ENCODE measurements at places on chromosomes 6 and 20. TPM values are rescaled to one million over a fixed set of nuclear protein-coding genes. Genes with fewer than 3 reads are reported as not detected.

Gene ZNF341
- 2.9 TPM for polyA plus RNA-seq

Gene CRISP3
- polyA plus RNA-seq, result not detected

Gene PROKR2
- not detected for polyA plus RNA-seq

Gene FNDC11
- 0.60 TPM for polyA plus RNA-seq

Gene TNXB
- polyA plus RNA-seq, result 0.16 TPM

Gene MYCT1
- polyA plus RNA-seq, result not detected

Gene MCHR2
- polyA plus RNA-seq, result not detected

Gene HDDC2
- 95.7 TPM for polyA plus RNA-seq

Gene CYP39A1
- 0.65 TPM for polyA plus RNA-seq

Gene PTPRT
- polyA plus RNA-seq, result not detected

DNA sequence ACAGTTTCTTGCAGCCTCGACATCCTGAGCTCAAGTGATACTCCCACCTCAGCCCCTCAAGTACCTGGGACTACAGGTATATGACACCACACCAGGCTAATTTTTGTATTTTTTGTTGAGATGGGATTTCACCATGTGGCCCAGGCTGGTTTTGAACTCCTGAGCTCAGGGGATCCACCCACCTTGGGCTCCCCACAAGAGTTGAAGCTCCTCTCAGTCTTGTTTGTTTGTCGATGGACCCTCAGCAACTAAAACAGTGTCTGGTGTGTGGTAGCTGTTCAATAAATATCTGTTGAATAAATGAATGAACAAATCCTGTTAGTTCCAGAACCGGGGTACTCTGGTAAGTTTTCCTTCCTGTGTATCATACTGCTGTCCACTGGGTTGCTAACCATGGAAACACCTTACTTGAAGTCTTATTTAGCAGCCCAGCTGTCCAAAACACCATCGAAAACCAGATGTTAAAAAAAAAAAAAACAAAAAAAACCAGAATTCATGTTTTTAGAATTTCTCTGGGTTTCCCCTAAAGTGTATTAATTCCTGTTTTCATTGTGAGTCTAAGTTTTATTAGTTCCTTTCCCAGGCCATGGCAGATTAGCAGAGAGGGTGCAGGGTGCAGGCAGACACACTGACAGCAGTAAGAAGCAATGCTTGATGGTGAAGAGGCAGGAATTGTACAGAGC is 7.8 kb upstream of the EZR start:
- no peak for DNase-seq

DNA sequence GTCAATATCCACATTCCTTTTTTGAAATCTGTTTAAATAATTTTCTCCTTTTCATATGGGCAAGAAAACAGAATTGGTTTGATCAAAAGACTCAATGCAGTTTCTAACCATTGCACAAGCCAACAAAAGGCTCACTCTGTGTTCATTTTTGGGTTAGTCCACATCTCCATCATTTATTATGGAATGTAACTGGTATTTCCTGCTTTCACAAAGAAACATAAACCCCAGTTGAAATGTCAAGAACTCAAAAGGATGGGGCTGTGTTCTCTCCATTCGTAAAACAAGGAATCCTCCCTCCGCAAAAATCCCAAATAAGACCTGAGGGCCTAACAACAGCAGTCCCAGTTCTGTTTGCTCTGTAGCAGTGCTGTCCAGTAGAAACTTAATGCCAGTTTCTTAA is 420.9 kb downstream of the GJA1 start:
- no peak for DNase-seq

- peak; percentile 41 for DNase-seq
Observed at GRCh38 chr6:137271245-137272183, 52.3 kb upstream of the IFNGR1 start.

DNA sequence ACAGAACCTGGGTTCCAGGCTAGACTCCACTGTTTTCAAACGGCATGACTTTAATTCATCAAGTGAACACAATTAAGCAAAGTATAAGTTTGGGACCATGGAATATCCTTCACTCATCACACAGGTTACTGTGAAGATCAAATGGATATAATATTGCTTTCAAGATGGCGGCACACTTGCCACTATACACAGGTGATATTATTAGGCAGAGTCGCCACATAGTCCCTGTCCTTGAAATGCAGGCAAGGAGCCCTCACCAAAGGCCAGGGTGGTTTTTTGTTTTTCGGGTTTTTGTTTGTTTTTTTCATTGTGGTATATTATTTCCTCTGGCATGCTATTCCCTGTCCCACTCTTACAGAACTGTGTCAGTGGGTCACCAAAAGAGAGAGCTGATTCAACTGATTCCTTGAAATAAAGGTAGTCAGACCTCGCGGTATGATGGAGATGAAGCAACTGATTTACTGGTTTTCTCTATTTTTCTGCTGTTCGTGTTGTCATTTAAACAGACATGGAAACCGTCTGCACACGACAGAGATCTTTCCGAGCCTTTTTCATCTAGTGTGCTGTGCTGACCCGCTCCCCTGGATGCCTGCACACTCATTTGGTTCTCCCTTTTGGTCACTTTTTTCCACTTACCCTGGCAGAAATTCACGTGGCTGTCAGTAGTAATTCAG is 29.7 kb downstream of the MYB start:
- no peak for DNase-seq

DNA sequence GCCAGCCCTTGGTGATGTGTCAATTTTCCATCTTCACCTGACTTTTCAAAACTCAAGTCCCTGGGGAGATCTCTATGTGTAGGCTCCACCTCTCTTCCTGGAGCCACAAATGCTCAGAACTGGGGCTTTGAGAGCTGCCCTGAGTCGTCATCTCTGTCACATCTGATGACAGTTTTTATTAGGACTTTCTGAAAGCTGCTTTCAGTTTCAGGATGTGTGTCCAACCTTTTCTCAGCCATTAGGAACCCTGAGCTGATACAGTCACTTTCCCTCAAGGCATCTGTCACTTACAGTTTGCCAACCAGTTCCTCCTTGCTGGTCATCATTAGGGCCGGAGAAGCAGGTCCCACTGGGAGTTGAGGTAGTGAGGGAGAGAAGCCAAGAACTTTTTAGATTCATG is 365.9 kb upstream of the CHD6 start:
- no peak for DNase-seq

DNA sequence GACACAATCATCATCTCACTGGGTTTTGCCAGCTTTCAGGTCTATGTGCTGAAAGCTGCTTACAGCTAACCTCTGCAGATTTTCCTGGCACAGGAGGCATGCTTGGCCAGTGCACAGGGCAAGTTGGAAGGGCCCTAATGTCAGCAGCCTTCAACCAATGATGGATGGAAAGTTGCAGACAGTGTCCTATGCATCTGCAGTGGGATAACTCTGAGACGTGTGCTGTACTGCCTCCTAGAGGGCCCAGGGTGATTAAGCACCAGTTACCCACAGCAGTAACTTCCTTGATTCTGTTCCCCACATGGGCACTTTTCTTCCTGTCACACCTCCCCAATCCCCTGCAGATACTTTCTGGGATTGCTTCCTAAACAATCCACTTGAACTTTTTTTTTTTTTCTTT is 38.6 kb downstream of the OVOL2 start:
- no peak for DNase-seq

- no peak for DNase-seq
Observed at GRCh38 chr6:168638468-168639271, 197.7 kb downstream of the SMOC2 start.

DNA sequence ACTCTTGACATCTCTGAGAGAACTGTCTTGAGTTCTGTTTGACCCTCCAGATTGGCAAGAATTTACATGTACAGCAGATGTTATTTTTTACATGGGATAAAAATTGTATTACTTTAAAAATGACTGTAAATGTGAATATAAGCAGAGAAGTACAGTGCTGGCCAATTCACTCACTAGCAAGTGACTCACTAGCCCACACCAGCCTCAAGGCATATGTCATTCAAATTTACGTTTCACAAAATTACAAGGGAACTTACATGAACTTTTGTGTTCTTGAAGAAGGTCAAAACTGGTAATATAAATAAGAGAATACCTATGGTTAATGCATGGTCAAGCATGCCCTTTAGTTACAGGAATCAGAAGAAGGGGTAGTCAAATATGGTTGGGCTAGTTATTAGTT is 54.0 kb upstream of the HMGCLL1 start:
- peak; percentile 62 for DNase-seq

DNA sequence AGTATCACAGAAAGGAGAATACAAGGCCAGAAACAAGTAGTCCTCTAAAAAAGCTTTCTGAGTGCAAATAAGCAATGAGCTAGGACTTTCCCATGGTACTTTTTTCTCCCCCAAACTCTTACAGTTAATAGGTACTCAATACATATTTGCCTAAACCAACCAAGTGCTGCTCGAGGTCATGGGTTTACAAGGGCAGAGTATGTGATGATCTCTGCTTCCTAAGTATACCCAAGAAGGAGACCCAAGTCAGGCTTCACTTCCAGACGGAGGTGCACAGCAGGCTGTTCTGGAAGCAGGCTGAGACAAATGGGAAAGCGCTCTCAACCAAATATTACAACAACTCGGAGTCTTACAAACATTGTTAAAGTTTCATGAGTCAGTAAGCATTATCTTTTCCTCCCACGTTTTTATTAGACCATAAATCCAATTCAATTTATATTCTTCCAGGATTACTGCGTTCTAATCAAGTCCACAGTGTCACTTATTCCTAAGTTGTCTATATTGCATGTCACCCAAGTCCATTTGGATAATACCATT is 8.1 kb downstream of the FYN start:
- no peak for DNase-seq

DNA sequence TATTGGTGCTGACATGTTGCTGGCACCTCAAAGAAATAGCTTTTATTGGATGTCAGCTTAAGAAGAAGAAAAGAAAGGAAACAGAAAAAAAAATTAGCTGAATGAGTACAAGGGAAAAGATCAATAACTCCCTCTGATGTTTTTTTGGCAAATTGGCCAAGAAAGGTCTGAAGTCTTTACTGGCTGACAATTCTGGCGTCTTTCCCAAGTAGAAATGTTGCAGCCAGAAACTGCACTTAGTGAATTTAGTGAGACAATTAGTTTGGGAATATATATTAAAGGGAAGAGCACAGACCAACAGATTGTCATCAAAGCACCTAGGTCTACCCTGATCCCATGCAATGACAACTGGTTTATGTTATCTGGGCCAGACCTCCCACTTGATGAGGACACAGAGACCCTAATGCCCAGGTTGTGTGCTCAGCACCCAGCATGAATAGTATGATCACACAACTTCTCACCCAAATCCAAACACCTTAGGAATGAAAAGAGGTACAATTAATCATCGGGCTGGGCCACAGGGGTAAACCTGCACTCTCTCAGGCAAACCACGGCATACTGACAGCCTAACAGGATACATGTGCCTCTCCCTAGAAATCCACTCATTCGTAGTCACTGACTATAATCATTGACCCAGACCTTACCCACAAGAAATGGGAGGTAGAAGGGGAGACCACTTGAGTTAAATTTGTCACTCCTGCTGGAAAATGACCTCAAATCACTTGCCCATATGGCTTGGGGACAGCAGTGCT is 612.3 kb upstream of the ARID1B start:
- no peak for DNase-seq

DNA sequence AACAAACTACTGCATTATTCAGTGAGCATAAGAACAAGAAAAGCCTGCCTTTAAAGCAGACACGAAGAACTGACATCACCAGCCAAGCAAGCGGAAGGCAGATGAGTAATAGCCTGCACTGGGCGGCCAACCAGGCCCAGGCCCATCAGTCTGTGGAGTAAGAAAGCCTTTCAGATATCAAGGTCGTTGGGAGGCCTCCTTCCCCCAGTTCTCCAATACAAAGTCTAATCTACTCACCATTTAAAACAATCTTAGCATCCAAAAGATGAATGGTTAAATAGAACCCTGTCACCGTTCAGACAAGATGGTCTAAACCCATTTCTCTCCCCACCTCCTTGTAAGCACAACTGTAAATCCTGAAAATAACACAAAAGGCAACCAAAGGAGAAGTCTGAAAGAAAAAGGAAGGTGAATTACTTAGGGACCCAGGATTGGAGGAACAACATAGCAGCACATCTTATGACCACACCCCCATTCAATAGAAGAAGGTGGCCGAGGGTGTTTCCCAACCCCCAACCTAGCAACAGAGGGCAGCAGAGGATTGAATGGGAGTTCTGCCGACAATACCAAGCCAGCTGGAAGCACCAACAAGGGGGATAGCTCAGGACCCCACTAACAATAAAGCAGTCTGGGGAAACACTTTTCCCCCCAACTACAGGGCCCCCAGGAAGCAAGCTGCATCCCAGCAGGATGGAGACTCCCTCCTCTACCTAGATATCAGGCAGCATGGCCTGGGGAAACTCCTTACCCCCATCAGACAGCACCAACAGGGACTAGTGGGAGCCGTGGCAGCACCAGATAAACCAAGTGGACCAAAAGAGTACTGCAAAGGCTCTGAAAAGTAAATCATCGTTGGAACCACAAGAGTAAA is 67.9 kb downstream of the ZHX3 start:
- peak; percentile 78 for DNase-seq

DNA sequence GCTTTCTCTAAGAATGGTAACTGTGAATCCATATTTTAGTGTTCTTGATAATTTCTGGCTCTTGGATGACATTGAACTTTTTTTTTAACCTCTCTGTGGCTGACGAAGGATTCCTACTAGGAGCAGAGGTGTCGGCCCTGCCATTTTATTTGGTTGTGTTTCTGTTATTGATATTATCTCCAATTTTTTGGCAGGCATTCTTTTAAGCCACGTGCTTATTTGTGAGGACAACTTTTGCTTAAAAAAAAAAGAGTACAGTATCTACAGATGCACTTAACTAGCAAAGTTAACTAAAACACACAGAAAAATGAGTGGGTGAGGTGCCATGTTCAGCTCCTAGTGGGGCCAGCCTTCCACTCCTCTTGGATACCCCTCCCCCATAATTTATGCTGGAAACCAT is 1.1 kb downstream of the FANCE start:
- no peak for DNase-seq

GRCh38 chr6:50143011-50143719 is 93.4 kb upstream of the DEFB112 start:
- no peak for DNase-seq

- peak; percentile 20 for DNase-seq
Observed at GRCh38 chr6:36821581-36822335, 17.5 kb downstream of the CPNE5 start.

GRCh38 chr6:139250296-139251044 is 41.3 kb downstream of the TXLNB start:
- peak; percentile 37 for DNase-seq

GRCh38 chr6:84224251-84224650 is 3.2 kb downstream of the CEP162 start:
- DNase-seq, result no peak

DNA sequence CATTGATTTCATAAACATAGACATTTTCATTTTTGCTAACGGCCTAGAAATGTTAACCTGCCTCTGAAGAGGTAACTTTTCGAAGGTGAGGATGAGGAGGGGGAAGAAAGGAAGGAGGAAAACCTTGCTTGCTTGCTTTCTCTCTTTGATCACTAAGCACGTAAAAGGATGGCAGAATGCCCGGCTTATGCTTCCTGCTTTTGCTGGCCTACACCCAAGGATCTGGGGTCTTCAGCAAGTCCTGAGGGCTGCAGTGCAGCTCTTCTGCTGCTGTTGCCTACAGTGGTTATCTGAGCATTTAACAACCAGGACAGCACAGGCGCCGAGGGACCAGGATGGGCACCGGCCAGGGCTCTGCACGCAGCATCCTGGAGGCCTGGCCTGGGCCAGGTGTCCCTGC is 150.8 kb upstream of the TAB2 start:
- DNase-seq, result no peak

GRCh38 chr6:111724505-111724904 is 118.8 kb upstream of the TRAF3IP2 start:
- DNase-seq, result no peak

GRCh38 chr6:33277663-33278391 is 904 bp downstream of the B3GALT4 start:
- DNase-seq, result no peak

Measured in mammary epithelial cell (primary cell).